8988T (cell line): ENCODE measurements at places on chromosomes 3 and 15.
A peak's percentile ranks its signal among the peaks of the same experiment; 100 is the strongest.

GRCh38 chr3:38556640-38557358, 60.7 kb downstream of the EXOG start:
- DNase-seq = no peak

DNA sequence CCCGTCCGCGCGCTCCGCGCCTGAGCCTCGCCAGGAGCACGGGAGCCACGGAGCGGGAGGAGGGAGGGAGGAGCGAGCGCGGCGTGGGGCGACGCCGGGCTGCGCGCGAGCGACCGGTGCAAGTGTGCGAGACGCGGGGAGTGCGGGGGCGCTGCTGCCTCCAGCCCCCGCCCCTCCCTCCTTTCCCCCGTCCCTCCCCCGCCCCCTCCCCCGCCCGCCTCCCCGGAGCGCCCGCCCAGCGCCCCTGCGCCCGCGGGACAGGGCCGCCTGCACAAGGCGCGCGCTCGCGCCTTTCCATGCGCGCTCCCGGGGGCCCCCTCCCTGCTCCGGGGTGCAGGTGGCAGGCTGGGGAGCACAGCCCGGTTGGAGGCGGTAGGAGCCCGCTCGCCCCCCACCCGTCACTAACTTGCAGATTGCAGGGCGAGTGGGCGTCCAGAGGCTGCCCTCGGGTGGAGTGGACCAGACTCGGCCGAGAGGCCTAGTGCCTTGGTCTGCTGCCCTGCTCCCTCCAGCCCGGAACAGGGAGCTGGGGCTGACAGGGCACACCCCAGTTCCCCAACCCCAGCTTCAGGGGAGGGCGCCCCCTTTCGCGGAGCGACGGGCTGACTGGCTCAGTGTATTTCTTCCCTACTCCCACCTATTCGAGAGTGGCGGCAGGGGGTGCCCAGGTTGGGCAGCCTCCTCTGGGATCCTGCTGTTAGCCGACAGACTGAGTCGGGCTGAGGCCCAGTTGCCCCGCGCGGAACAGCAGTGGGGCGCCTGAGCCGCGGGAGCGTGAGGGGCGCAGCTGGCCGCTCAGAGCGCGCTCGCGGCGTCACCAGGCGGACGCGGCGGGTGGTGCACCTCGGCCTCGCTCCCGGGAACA, at the start of gene WNT7A:
WNT7A (minus strand) TSS at position 126 of the 865 bp plus-strand sequence. CDS start 255 bp downstream, outside the sequence.
- no peak for DNase-seq

GRCh38 chr15:50256188-50257041, 9.1 kb downstream of the HDC start:
- DNase-seq = no peak

DNA sequence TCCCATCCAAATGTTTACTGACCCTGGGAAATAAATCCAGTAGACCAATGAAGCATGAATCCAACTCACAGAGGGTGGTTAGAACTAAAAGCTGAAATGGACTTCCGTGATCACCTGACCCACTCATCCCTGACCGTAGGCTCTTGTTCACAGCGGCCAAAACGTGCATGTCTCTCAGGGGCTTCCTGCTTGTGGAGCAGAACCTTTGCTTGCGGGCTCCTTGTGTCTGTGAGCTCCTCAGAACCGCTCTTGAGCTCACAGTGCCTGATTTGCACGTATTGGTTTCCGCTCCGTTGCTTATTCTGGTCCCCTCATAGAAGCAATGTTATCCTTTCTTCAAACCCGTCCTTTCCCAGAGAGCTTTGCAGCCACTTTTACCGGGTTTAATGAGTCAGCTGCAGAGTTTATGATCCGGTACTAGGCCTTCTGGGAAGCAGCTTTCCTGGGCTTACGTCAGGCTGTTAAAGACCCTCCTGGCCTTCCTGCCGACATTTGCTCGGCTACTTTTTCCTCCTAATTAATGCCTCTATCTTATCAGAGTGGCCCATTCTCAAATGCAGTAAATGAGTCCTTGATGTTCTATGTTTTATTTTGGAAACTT, 35.4 kb downstream of the LIPC start:
- DNase-seq = no peak

DNA sequence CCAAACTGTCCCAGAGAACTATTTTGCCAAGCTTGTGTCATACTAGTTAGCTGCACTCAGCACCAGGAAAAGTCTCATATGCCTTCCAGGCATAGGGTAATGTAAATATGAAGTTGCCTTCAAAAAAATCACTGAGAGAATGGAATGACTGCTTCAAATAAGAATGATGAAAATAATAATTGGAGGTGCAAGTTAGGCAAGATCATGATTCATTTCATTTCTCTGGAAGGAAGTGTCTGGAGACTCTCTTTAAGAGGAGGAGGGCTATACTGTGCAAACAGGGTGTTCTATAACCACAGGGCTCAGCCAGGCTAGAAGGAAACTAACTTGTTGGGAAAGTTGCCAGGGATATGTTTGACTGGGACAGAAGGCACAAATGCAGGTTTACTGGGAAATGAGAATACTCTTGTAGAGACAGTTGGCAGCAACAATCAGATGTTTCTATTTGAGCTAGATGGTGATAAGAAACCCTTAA, 4.3 kb downstream of the SIDT1 start:
- DNase-seq = no peak

- DNase-seq = no peak
Observed at GRCh38 chr15:71151081-71151480, 35.8 kb downstream of the THSD4 start.

GRCh38 chr3:41893977-41894376, 67.9 kb downstream of the ULK4 start:
- no peak for DNase-seq

DNA sequence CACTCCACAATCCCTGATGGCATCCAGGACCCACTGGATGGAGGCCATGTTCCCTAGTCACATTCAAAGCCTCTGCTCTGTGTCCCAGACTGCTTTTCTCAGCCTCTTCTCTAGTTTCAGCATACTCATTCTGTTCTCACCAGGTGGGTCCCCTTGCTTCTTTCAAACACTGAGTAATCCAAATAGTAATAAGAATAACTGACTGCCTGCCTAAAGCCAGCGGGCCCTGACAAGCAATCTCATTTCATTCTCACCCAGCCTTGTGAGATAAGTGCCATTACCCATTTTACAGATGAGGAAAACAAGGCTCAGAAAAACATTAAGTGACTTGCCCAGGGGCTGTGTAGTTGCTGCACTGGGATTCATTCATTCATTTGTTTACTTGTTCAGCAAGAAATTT, 25.4 kb downstream of the MAPKAPK3 start:
- DNase-seq = no peak

GRCh38 chr15:31439328-31439727, 112.7 kb downstream of the KLF13 start:
- DNase-seq = peak; percentile 67

GRCh38 chr15:81473177-81473576, 99.2 kb upstream of the TMC3 start:
- no peak for DNase-seq

DNA sequence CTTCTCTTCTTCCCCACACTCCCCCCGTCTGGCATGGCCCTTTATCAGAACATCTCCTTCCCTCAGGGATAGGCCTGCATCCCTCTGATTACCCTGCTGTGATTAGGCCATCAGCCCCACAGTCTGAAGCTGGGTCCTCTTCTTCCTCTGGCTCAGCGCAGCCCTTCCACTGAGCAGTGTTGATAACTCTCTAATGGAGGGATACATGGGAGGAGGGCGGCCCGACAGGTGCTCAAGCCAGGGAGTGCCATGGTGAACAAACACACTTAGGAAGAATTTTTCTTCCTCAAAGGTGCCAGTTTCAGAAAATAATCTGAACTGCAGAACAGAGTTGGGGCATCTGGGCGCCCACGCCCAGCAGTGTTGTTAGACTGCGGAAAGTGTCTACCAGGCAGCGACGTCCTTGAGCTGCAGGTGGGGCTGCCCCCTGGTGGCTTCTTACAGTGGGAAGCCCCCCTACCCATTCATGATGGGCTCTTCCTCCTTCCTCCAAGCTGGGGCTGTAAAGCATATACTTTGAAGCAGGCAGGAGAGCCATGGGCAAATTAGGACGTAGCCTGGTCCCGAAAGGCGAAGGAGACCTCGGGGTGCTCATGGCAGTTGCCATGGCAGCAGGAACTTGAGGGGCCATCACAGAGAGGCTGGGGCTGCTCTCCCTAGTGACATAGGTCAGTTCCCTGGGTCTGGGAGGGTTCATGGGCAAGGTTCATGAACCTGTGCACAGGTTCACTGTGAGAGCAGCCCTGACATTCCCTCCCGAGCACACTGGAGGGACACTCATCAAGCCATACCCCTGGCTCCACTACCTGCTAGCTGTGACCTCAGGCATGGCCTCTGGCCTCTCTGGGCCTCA, 33.2 kb upstream of the NR2C2 start:
- DNase-seq = no peak

GRCh38 chr3:90069748-90070147, 962.3 kb downstream of the EPHA3 start:
- no peak for DNase-seq

- no peak for DNase-seq
Observed at GRCh38 chr3:71513081-71513480, 70.4 kb downstream of the FOXP1 start.

- no peak for DNase-seq
Observed at GRCh38 chr3:69309814-69310213, 76.1 kb downstream of the FRMD4B start.

DNA sequence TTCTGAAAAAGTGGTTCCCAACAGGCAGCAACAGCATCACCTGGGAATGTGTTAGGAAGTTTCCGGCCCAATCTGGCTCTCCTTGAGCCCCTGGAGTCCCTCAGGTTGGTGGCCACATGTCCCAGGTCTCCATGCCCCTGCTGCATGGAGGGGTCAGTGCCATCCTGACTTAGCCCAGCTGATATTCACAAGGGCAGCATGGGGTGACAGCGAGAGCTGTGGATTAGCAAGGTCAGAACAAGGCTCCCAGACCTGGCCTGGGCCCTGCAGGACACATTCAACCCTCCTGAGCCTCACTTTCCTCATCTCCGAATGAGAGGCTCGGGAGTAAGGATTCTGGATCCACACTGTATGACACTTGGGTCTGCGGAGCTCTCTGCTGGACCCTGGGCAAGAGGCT, 243.8 kb upstream of the TLE3 start:
- no peak for DNase-seq

GRCh38 chr3:146390957-146391356, 78.4 kb downstream of the PLSCR2 start:
- DNase-seq = no peak

DNA sequence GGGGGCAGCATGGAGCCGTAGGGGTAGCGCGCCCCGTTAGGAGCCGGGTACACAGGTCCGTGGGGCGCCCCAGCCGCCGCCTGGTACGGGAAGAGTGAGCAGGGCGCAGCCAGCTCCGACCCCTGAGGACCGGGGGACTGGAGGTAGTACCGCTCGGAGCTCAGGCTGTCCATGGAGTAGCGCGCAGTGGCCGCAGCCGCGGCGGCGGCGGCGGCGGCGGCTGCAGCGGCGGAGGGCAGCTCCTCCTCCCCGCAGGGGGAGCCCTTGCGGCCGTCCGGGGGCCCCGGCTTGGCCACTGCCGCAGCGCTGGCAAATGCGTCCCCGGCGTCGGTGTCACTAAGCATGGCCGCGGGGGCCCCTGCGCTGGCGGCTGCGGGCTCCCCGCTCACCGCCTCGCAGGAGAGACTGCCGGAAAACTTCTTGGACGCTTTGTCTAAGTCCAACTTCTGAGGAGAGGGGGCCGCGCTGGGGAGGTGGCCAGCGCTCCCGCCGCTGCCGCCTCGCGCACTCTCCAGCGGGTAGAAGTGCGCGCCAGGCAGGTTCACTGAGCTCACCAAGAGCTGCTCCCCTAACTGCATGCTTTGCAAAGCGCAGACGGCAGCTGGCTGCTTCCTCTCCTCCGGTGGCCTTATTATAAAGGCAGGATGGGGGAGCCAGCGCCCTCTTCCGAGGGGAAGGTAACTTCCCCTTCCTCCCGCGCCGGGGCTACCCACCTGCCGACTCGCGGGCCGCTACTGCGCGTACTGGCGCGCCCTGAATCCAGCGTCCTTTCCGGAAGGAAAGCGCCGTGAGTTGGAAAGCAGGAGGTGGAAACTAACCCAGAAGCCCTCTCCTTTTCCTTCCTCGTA, at the start of gene EOMES:
EOMES (minus strand) TSS at position 607 of the 848 bp plus-strand sequence; CDS start at position 578, 29 bp downstream.
- DNase-seq = peak; percentile 92

- DNase-seq = no peak
Observed at GRCh38 chr15:47289656-47290055, 427.6 kb upstream of the SEMA6D start.

DNA sequence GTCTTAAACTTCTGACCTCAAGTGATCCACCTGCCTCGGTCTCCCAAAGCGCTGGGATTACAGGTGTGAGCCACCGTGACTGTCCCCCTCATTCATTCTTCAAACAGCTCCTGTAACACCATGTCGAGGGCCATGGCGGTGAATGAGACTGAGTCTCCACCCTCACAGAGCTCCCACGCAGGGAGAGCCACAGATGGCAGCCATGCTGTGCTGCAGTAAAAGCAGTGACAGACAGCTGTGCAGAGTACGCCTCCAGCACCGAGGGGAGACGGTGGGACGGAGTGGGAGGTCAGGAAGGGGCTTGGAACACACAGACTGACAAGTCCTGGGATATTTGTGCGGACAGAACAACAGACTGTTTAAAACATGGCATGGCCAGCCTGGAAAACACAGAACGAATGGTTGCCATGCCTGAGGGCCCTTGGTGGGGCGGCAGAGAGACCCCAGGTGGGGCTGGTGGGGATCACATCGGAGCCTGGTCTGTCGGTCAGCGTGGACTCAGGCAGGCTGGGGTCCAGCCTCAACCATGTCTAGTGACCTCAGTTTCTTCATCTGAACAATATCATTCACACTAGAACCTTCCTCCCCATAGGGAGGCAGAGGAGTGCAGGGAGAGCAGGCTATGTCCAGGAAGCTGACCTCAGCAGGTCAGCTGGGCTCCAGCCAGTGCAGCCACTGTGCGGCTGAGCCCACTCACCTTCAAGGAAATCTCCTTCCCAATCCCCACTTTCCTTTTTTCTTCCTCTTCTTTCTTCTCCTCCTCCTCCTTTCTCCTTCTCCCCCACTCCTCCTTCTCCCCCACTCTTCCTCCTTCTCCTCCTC, 20.6 kb upstream of the LCTL start:
- DNase-seq = no peak

- no peak for DNase-seq
Observed at GRCh38 chr15:31447931-31448634, 121.4 kb downstream of the KLF13 start.

GRCh38 chr3:174218016-174218415, 641.1 kb upstream of the NAALADL2 start:
- no peak for DNase-seq

GRCh38 chr3:124639406-124640237, 90.6 kb upstream of the UMPS start:
- no peak for DNase-seq

DNA sequence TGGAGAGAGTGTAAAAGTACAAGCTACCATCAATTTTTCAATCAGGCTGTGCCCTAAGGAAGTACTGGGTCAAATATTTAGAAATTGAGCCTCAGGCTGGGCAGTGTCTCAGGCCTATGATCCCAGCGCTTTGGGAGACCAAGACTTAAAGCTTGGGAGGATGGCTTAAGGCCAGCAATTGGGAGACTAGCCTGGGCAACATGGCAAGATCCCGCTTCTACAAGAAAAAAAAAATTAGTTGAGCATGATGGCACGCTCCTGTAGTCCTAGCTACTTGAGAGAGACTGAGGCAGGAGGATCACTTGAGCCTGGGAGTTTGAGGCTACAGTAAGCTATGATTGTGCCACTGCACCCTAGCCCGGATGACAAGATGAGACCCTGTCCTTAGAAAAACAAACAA, 2.0 kb upstream of the UBP1 start:
- no peak for DNase-seq
